Motor neuron (in vitro differentiated cells): ENCODE measurements at places on chromosomes 5 and 9. TPM values are rescaled to one million over a fixed set of nuclear protein-coding genes. Genes with fewer than 3 reads are reported as not detected.

Gene TNFSF15
- 0.19 TPM in 1 of 2 replicates, not detected in the other for total RNA-seq

Gene ZMYND19
- 25.8 and 31.7 TPM in 2 replicates for total RNA-seq

Gene PCDHGC5
- 0.98 and 1.3 TPM in 2 replicates for total RNA-seq

Gene PCDHGB5
- 10.7 and 11.4 TPM in 2 replicates for total RNA-seq

Gene NAIP
- total RNA-seq: 8.7 and 18.6 TPM in 2 replicates

Gene PHF24
- 1.1 TPM in 2 replicates for total RNA-seq

Gene SPATA31C1
- total RNA-seq: 0.05 and 0.19 TPM in 2 replicates

Gene MFAP3
- 31.8 and 47.0 TPM in 2 replicates for total RNA-seq

Gene KIAA0825
- 9.3 and 12.5 TPM in 2 replicates for total RNA-seq

Gene CCNO
- total RNA-seq: 1.0 and 2.0 TPM in 2 replicates

GRCh38 chr5:66410122-66410521 lies 186.1 kb upstream of the MAST4 start:
- ATAC-seq: peak; percentile 89

DNA sequence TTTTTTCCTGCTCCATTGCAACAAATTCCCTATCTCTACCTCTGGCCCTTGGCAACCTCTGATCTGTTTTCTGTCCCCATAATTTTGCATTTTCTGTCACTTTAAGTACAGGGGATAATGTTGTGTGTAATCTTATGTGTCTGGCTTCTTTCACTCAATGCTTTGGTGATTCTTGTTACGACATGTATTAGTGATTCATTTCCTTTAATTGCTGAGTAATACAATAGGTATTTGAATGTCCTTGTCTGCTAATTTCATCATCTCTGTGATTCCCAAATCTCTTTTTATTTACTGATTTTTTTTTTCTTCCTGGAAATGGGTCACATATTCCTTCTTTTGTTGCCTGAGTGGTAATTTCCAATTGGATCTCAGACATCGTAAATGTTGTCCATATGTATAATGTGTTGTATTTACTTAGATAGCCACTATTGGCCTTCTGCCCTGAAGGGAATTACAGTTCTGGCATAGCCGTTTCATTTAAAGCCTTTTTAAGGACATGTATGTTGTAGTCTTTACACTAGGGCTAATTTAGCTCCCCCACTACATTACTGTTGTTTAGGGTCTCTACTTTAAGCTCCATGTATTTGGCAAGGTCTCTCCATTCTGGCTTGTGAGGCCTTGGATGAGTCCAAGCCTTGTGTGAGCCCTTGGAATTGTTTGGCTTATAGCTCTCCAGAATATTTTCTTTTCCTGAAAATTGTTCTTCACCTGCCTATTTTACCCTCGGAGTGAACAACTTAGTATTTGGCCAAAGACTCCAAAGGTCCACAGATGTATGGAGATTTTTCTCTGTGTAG lies 683.8 kb downstream of the LRRC70 start:
- peak; percentile 61 for ATAC-seq

DNA sequence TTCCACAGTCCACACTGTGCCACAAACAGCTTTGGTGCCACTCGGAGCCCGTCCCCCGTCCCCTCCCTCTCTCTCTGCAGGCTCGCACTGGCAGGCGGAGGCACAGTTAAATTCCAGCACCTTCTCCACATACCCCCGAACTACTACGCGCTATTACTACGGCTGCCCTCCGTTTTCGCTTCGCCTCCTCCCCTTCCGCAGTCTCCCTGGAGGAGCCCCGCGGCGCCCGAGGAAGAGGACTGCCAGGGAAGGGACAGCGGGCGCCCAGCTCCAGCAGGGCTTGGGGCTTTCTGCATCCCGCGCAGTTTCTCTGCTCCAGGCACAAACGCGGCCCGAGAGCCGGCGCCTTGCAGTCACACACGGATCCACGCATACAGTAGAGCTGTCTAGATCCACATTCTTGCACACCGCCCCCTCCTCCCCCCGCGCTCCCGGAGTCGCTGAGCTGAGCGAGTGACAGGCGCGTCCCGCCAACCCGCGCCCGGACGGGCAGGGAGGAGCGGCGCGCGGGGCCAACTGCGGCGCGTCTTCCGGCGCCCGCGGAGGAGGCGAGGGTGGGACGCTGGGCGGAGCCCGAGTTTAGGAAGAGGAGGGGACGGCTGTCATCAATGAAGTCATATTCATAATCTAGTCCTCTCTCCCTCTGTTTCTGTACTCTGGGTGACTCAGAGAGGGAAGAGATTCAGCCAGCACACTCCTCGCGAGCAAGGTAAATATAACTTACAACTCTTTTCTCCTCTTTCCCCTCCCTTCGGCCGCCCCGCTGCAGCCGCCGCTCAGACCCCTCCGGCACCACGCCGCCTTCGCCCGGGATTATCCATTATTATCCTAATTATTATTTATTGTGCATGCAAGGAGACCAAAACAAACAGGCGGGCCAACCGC lies at the start of gene SMARCA2:
Gene SMARCA2 (plus strand): TSS at position 652 of the 885 bp plus-strand sequence. CDS start 13,676 bp downstream, outside the sequence.
- peak; percentile 71 for ATAC-seq

- no peak for ATAC-seq
Observed at GRCh38 chr5:142082182-142082781, 26.3 kb upstream of the NDFIP1 start.

DNA sequence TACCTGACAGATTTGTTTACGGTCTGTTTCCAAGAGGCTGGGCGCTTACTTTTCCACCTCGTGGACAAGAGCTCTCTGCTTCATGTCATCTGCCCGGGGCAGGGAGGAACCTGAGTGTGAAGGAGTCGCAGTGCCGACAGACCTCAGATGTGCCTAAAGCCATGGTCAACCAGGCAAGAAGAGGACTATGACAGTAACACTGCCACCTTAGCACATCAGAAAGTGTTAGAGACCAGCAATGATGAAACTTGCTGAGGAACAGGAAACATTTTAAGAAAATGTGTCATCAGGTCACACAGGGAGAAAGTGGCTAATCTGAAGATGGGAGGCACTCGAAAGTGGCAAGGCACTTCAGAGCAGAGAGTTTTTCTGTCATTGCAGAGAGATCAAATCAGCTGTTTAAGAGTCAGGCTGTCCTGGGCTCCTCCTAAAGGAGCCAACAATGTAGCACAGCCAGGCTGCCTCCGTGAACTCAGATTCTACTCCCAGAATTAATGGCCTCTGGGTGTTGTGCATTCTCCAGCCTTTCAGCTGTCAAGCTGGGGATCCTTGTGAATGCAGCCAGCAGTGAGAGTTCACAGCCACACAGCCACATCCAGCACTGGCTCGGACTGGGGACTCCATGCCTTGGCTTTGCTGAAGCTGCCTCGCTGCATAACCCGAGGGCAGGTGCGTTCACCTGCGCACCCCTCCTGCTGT lies 94.6 kb downstream of the RAPGEF1 start:
- no peak for ATAC-seq

- ATAC-seq: no peak
Observed at GRCh38 chr5:27387535-27388073, 349.2 kb upstream of the CDH9 start.

DNA sequence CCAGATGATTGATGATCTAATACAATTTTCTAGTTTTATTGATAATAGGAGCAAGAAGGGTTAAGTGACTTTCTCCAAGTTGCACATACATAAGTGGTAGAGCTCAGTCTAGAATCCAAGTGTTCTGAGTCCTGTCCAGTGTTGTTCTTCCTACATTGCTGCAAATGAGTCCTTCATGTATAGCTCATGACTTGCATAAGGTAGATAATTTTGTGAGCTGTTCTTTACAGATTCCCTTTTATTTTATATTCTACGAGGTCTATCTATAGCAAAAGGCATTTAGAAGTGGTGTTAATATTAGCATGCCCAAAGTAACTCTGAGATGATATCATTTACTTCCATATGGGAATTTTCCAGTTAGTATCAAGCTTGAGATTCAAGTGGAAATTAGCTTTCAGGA lies 20.0 kb downstream of the MRPS30 start:
- ATAC-seq: no peak

- ATAC-seq: no peak
Observed at GRCh38 chr5:160233215-160233614, 3.9 kb downstream of the FABP6 start.

- no peak for ATAC-seq
Observed at GRCh38 chr9:135023786-135024405, 63.6 kb upstream of the OLFM1 start.

GRCh38 chr5:113293068-113293974 lies 141.5 kb downstream of the TSSK1B start:
- ATAC-seq: no peak

DNA sequence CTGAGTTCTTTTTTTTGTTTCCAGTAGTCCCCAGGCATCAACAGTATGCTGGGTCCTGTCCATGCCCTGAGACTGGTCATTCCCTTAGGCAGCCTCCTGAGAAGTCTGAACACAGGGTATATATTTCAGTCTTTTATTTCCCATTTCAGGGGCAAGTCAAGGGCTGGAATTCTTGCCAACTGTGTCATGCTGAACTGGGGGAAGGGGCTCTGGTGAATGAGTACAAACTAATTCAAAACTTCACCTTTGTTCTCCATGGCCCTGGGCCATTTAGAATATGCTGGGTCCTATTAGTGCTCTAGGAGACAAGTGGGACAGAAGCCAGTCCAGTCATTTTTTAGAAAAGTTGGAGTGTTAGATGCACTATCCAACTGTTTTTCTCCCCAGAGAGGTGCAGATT lies 170.3 kb downstream of the TMC1 start:
- ATAC-seq: no peak

DNA sequence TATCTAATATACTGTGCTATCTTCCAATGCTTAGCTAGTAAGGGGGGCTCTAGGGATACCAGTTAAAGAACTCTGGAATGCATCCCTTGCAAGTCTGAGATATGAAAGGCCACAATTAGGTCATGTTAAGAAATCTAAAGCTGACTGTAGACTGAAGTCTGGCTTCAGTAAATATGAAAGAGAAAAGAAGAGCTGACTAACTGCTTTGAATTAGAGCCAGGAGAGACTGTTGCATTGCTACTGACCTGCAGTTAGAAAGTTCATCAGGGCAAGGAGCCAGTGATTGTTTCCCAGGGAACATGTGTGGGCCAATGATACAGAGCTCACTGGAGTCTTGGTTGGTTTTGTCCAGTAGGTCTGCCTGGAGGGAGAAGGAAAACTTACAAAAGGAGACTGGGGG lies 472.1 kb upstream of the TNC start:
- no peak for ATAC-seq

DNA sequence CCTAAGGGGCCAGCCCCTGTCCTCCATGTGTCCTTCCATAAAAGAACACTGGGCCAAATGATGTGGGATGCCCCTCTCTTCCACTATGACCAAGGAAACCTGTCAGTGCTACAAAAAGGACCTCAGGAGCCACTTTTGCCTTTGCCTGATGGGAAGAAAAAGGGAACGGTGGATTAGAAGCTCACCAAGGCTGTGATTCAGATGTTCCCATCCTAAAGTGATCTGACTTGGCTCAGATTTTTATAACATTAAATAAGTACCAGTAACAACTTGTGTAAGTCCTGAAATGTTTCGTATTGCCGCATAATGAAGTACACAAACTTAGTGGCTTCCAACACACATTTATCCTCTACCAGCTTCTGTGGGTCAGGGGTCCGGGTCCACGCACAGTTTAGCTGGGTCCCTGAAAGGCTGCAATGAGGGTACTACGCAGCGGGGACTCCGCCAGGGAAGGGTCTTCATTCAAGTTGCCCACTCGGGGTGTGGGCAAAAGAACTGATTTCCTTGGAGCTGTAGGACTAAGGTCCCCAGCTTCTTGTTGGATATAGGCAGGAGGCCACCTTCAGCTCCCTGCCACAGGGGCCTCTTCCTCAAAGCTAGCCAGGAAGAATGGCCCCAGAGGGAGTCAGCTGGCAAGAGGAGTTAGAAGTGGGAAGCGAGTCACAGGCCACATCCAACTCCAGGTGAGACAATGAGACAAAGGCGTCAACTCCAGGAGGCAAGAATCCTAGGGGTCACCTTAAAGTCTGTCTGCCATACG lies 60.4 kb downstream of the RAPGEF1 start:
- no peak for ATAC-seq

GRCh38 chr5:51214746-51215145 lies 168.5 kb upstream of the ISL1 start:
- ATAC-seq: no peak

- ATAC-seq: no peak
Observed at GRCh38 chr5:144531188-144531587, 360.5 kb downstream of the KCTD16 start.

DNA sequence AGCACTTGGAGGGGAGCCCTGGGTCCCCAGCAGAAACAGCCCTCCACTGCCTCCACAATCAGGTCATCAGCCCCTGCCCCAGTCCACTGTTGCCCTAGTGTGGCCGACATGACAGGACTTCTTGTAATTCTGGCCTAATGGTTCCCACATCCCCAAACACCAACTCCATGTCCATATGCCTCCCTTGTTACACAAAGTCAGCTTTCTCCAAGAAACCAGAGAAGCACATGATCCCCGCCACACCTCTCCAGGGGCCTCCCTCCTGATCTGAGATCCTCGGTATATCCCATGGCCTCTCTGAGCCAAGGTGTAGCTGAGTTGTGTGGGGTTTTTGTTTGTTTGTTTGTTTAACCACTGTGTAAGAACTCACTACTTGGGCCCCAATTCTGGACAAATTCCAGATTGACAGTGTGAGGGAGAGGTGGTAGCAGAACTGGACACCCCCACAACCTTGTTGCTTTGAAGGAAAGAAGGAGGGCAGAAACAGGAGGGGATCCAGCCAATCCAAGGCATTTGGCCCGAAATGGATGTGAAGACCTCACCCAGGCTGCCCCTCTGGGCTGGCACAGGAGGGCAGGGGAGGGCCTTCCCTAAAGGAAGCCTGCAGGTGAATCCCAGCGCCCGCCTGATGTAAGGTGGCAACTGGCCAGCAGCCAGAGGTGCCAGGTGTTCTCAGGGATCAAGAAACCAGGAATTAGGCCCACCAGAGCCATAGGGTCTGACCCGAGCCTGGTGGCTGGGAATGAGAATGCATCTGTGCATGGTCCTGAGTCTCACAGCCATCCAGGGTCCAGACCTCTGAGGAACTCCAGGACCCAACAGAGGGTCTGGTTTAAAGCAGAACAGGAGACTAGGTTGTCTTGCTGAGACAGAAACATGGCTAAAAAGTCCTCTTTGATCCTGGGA lies 13.4 kb downstream of the IRF1 start:
- ATAC-seq: no peak

DNA sequence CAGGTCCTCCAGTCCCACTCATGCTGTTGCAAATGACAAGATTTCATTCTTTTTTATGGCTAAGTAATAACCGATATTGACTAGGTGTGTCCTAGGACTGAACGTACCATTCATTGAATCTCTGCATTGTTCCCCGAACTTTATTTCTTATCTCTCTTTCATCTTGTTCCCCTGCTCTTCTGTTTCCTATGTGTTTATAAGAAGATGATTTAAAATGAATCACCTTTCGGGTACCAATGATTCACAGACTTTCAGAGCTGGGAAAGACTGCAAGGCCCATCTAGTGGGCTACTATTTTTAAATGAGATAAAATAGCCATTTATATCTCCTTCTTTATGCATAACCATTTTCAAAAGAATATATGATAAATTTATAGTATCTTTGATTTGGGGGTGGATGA lies 133.0 kb downstream of the CDH18 start:
- ATAC-seq: no peak

GRCh38 chr5:154081246-154081645 lies 42.5 kb downstream of the MFAP3 start:
- no peak for ATAC-seq
